Occipital lobe (tissue), 3 donors: ENCODE measurements at places on chromosomes 1 and 21. TPM values are rescaled to one million over a fixed set of nuclear protein-coding genes. Genes with fewer than 3 reads are reported as not detected.

The CR1 gene
- 0.31 TPM for total RNA-seq

The OR6K3 gene
- total RNA-seq, result not detected

The ZNF691 gene
- 7.8 TPM for total RNA-seq

The AMY2A gene
- total RNA-seq, result not detected

The ENAH gene
- 73.5 TPM for total RNA-seq

The SLFNL1 gene
- 0.94 TPM for total RNA-seq

The CDC42 gene
- total RNA-seq, result 765 TPM

The AGTRAP gene
- total RNA-seq, result 4.2 TPM

The CASP9 gene
- total RNA-seq, result 2.3 TPM

The DISP3 gene
- 26.7 TPM for total RNA-seq

The GBP4 gene
- 2.2 TPM for total RNA-seq

The SPATA45 gene
- not detected for total RNA-seq

The ANGPTL7 gene
- not detected for total RNA-seq

The TOR1AIP1 gene
- total RNA-seq, result 22.9 TPM

The RPTN gene
- not detected for total RNA-seq

The ESRRG gene
- 6.9 TPM for total RNA-seq
